ENCODE measurements at places on chromosomes 2 and 18.

DNA sequence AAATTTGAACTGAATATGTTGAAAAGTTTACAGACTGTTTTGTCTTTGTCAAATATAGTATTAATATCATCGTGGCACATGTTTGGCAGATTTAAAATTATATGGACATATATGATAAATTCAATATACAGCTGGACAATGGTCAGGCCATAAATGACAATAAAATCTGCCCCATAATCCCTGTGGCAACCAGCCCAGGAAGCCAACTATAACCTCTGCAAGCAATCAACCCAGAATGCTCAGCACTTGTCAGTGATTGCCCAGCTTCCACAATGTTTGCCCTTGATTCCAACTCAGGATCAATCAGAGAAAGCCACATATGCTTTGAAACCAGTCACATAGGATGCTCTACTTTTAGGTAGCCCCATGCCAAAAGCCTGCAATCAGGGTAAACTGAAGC is 671.9 kb downstream of the SUCLG1 start:
- DNase-seq: no peak

DNA sequence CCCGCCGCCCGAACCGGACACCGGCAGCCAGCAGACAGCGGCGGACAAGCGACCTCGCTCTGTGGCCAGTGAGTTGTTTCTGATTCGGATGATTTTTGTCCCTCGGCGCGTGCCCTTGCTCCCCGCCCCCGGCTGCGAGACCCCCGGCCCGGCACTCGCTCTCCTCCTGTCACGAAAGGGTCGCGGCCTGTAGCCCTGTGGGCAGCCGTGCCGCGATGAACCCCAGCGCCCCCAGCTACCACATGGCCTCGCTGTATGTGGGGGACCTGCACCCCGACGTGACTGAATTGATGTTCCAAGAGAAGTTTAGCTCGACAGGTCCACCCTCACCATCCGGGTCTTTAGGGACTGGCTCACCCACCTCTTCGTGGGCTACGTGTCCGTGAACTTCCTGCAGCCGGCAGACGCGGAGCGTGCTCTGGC is 1257.5 kb upstream of the ACVR2A start:
- DNase-seq: no peak

- no peak for DNase-seq
These were observed 84.6 kb downstream of the FBXO15 start for GRCh38 chr18:74063023-74063422.

- DNase-seq: no peak
These were observed 1076.3 kb downstream of the RPIA start for GRCh38 chr2:89767572-89768435.

GRCh38 chr2:108829578-108830310 is 43.2 kb downstream of the CCDC138 start:
- no peak for DNase-seq

DNA sequence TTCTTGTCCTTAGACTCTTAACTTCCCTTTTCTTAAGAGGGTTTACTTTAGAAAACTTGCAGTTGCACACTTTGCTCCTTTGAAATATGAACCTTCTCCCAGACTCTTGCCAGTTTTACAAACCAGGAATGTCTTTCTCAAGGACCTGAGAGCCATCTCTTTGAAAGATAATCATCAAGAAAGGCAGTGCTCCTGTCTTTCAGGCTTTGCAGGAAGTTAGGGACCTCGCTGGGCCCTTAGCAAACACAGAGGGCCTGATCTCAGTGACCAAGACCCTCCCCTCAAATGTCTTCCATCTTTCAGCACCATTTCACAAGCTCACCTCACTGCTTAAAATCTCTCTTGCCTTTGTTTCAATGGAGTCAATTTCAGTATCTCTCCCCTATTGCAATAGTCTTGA is 32.0 kb upstream of the NYAP2 start:
- no peak for DNase-seq

GRCh38 chr2:9627310-9627709 is 3.5 kb downstream of the YWHAQ start:
- DNase-seq: no peak

DNA sequence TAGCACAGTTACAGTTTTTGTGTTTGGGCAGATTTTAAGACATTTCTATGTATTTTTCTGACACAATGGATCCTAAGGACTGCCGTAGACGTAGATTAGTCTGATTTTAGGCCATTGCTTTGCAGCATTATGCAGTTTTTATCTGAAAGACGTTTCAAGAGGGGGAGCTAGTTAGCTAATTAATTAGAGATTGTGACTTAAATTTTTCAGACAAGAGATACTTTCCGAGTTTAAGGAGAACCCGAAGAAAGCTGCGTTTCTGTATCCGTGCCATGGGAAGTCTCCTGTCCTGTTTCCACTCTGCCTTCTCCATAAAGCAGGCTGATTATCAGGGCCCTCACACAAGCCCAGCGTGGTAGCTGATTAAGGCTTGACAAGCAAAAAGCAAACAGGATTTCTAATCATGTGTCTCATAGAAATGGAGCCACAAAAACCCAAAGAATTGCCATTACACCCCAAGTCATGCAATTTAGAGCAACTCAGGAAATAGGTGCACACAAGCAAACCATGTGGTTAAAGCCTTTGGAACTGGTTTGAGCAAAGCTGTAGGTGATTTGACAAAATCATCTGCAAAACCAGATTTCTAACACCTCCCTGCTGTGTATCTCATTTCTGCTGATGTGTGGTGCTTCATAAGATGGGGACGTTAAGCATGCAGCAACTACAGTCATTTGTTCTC is 808.1 kb downstream of the RNF144A start:
- no peak for DNase-seq

GRCh38 chr2:54461261-54461660 is 5.1 kb downstream of the SPTBN1 start:
- no peak for DNase-seq

GRCh38 chr2:10400002-10400401 is 48.1 kb downstream of the ODC1 start:
- no peak for DNase-seq

DNA sequence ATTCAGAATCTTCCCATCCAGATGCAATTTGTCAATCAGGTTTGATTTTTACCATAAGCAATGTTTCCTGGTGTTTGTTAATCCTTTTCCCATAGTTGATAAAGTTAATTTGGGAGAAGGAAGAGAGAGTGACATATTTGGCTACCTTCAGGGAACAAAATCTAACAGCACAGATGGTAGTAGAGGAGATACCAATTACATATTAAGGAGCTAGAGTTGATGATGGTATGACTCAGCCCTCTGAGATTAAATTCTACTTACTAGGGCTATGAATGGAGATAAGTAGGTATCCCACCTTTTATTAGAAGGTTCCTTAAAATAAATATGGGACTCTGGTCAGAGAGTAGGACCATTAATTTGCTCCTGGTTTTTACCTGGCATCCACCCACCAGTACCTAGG is 139.7 kb downstream of the EHBP1 start:
- DNase-seq: no peak

- DNase-seq: no peak
These were observed 702.9 kb upstream of the ACVR2A start for GRCh38 chr2:147141930-147142329.

DNA sequence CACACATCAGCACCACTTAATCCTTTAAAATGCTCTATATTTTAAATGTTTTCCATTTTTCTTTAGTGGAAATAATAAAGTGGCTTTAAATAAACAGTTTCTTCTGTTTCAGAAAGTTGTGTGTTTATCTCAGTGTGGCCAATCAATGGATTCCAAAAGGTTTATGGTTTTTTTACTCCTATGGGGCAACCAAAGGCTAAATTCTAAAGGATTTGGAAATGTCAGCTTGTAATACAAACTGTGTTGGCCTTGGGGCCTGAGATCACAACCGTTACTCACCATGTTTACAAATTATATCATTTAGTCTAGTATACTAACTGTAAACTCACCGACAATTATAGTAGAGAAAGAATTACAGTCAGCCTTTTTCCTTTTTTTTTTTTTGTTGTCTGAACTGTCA is 827.2 kb downstream of the EPHA4 start:
- no peak for DNase-seq

GRCh38 chr2:85401844-85402243 is 8.3 kb downstream of the CAPG start:
- no peak for DNase-seq

GRCh38 chr2:199707593-199708185 is 143.3 kb downstream of the FTCDNL1 start:
- no peak for DNase-seq

- DNase-seq: no peak
These were observed 129.1 kb downstream of the ARHGAP15 start for GRCh38 chr2:143258126-143258892.

GRCh38 chr2:172819943-172820342 is 84.3 kb downstream of the RAPGEF4 start:
- DNase-seq: no peak

- no peak for DNase-seq
These were observed 36.9 kb downstream of the ATOH8 start for GRCh38 chr2:85790499-85791188.

- no peak for DNase-seq
These were observed 218.1 kb upstream of the TNP1 start for GRCh38 chr2:217077831-217078407.

DNA sequence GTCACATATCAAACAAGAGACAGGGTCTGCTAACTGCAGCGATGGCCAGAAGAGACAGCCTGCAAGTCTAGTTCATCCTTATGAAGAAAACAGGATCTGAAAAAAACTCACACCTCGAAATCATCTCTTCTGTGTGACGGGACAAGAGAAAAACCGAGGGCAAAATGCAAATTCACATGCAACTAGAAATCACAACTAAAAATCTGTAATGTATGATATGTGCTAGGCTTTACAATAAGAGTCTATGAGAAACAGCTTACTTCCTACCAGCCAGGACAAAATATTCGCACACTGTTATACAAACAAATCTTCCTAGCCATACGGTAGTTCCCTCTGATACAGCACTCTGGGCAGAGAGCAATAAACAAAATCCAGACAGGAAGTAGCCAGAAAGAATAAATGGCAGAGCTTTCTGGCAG is 48.8 kb downstream of the ANKRD44 start:
- no peak for DNase-seq

DNA sequence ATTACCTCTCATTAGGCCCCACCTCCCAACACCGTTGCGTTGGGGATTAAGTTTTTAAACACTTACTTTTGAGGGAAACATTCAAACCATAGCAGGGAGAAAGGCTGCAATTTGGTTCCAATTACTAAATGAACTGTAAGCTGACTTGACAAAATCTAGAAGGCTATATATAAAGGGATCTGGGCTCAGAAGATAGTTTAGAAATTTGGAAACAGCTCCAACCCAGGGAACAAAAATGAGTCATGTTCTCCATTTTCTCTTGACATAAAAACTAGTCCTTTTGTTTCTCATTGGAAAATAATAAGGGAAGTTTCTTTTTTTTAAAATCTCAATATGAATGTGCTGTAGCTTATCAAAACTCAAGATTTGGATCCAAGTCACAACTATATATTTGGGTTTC is 17.5 kb downstream of the MOGAT1 start:
- DNase-seq: no peak

- DNase-seq: no peak
These were observed 30.8 kb downstream of the NRP2 start for GRCh38 chr2:205713086-205713485.

DNA sequence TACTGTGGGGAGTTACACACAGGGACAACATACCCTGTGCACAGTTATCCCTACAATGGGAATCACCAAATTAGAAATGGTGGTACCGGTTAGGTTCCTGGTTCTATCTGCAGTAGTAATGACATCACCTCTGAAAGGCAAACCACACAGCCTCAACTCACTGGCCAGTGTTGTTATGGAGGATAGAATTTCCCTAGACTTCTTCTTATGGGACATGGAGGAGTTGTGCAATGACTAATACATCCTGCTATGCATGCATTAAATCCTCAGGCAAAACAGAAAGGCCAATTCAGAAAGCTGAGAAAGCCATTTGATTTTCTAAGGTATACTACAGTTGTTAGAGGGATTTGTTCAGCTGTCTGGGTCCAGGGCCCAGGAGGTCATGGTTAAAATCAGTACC is 439.3 kb downstream of the TMX3 start:
- no peak for DNase-seq

Measured in activated naive CD8-positive, alpha-beta T cell treated with anti-CD3 and anti-CD28 coated beads, Interleukin-2, amount 50 U/mL, for 16 hours (primary cell).